ENCODE measurements at places on chromosomes 5 and 9.

DNA sequence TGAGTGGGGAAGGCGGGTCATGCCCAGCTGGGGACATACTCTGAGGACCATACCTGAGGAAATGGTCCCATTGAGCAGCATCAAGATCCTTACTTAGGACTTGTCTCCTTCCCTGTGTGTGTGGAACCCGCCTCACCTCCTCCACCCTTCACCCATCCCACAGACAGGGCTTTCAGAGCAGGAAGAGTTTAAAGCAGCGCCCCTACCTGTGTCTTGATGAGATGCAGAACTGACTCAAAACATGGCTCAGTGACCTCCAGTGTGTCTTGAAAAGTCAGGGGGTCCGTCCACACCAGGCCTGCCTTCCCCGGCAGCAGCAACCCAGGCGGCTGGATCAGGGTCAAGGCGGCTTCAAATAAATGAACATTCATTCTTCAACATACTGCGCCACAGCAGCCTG lies 38.4 kb downstream of the PLAC8L1 start:
- no peak for DNase-seq

DNA sequence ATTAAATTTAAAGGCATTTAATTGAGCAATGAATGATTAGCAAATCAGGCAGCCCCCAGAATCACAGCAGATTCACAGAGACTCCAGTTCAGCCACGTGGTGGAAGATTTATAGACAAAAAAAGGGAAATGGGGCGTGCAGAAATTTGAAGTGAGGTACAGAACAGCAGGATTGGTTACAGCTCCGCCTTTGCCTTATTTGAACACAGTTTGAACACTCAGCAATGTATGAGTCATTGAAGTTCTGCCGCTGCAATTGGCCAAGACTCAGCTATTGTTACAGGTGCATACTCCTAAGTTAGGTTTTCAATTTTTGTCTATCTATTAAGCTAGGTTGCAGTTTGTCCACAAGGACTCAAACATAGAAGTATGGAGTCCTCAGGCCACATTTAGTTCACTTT lies 157.7 kb upstream of the SLC12A2 start:
- no peak for DNase-seq

DNA sequence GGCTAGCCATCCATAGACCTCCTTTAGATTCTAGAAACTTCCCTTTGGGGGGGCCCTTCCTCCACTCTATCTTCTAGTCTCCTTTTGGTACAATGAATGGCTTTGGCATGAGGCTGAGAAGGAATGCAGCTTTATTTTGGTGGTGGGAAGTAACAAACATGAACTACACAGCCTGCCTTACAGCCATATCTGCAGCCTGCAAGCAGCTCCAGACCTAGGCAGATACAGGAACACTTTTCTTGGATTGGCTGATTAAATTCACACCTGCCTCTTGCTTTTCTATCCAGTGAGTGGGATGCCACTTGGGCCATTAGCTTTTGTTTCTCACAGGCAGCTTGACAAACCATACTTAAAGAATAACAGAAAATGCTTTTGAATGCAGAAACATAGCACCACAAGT lies 28.2 kb downstream of the NR6A1 start:
- no peak for DNase-seq

- DNase-seq, result no peak
Observed at GRCh38 chr5:15248731-15249130, 251.2 kb upstream of the FBXL7 start.

- DNase-seq, result no peak
Observed at GRCh38 chr9:73143711-73144328, 7.8 kb upstream of the ANXA1 start.

DNA sequence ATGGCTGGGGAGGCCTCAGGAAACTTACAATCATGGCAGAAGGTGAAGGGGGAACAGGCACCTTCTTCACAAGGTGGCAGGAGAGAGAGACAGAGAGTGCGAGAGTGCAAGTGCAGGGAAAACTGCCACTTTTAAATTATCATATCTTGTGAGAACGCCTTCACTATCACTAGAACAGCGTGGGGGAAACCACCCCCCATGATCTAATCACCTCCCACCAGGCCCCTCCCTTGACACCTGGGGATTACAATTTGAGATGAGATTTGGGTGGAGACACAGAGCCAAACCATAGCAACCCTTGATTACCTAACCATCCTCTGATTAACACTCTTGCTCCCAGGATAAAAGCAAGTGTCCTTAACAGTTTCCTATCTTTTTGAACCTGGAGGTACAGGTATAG lies 21.1 kb downstream of the ADAMTS19 start:
- no peak for DNase-seq

DNA sequence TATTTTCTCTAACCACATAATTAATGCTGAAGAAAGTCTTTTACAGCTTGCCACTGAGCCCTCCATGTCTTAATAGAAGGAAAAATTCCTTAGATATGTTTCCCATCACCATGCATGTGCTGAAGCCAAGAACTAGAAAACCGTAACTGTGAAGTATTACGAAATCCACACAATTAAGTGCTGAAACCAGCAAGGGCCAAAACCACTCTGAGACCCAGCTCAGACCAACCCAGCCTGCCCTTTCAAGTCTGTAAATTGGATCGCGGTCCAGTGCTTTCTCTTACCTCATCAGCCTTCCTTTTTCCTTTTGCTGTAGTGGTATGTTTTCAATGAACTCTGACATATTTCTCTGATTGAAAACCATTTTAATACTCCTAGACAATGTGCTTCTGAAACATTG lies 26.3 kb downstream of the SEMA5A start:
- DNase-seq, result no peak

- no peak for DNase-seq
Observed at GRCh38 chr5:168712280-168712924, 133.2 kb upstream of the PANK3 start.

- no peak for DNase-seq
Observed at GRCh38 chr5:144504929-144505577, 334.4 kb downstream of the KCTD16 start.

DNA sequence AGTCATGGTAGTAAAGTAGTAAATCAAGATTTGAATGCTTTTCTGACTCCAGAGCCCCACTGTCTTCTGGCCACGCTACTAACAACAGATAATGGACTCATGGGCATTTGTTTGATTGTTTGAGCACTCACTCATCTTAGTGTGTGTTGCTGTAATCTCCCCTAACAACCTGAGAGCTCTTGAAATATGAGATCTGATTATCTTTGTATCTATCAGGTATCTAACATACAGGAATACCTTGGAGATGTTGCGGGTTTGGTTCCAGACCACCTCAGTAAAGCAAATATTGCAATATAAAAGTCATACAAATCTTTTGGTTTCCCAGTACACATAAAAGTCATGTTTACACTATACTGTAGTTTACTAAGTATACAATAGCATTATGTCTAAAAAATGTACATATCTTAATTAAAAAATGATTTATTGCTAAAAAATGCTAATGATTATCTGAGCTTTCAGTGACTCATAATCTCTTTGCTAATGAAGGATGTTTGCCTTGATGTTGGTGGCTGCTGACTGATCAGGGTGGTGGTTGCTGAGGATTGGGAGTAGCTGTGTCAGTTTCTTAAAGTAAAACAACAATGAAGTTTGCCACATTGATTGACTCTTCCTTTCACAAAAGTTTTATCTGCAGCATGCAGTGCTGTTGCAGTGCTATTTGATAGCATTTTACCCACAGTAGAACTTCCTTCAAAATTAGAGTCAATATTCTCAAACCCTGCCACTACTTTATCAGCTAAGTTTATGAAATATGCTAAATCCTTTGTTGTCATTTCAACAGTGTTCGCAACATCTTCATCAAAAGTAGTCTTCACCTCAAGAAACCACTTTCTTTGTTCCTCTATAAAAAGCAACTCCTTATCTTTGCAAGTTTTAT lies 92.2 kb downstream of the ZNF462 start:
- DNase-seq, result no peak

- no peak for DNase-seq
Observed at GRCh38 chr5:78974601-78975000, 10.5 kb downstream of the ARSB start.

All from G401 (cell line).